AG04449 (cell line): ENCODE measurements at places on chromosomes 6 and 20.

DNA sequence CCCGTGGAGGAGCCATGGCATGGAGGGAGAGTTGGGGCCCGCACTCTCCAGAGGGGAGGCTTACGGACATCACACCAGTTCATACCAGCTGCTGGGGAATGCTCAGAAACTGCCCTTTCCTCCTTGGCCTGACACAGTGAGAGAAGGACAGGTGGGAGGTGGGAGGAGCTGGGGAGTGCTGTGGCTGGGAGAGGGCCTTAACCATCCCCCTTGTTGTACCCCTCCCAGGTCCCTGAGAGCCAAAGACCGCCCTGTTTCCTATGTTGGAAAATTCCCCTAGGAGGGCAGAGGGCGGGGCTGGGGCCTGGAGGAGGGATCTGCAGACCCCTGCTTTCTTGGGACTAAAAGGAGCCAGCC is 24.1 kb downstream of the FOXP4 start:
- DNase-seq: no peak

GRCh38 chr20:9070304-9070703 is 1.4 kb downstream of the PLCB4 start:
- DNase-seq: no peak

GRCh38 chr6:161195386-161195785 is 78.5 kb downstream of the AGPAT4 start:
- no peak for DNase-seq

DNA sequence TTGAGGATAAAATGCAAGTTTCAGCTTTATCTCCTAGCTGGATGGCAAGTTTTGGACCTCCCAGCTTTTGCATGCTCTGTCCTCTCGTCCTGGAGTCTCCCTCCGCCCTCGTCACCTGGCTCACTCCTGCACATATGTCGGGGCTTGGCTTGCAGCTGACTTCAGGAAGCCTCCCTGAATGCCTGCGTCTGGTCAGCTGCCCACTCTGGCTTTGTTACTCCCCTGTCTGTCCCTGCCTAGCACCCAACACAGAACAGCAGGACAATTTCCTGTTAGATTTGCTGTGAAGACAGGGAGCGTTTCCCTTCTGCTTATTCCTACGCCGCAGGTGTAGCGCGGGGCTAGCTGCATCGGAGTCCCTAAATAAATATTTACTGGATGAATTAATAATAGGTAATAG is 5.4 kb downstream of the JPH2 start:
- DNase-seq: no peak

- no peak for DNase-seq
Measured at GRCh38 chr20:32585011-32585585, at the start of gene NOL4L. Gene NOL4L, minus strand, starts transcription at chr20:32585333. Its CDS starts 443 bp downstream, at chr20:32584890.

DNA sequence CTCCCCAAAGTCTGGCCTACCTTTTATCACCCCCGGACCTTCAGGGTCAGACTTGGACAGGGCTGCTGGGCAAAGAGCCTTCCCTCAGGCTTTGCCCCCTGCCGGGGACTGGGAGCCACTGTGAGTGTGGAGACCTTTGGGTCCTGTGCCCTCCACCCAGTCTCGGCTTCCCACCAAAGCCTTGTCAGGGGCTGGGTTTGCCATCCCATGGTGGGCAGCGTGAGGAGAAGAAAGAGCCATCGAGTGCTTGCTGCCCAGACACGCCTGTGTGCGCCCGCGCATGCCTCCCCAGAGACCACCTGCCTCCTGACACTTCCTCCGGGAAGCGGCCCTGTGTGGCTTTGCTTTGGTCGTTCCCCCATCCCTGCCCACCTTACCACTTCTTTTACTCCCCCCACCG is 10.3 kb downstream of the VEGFA start:
- no peak for DNase-seq

DNA sequence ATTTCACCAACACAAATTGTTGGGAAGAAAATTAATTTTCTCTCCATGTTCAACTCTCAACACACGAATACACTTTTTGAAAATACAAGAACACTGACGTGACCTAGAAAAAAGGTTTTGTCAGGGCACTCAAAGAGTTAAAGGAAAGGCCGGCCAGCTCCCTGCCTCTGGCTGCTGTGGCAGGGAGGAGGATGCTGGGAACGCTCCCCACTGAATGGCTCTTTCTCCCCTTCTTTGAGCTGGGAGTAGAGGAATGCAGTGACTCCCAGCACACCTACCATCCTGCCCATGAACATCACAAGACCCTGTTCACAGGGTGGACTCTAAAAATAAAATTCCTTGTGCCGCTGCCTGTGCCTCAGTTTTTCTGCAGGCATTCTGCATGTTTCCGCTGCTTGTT is 47.0 kb downstream of the MAP3K5 start:
- no peak for DNase-seq

DNA sequence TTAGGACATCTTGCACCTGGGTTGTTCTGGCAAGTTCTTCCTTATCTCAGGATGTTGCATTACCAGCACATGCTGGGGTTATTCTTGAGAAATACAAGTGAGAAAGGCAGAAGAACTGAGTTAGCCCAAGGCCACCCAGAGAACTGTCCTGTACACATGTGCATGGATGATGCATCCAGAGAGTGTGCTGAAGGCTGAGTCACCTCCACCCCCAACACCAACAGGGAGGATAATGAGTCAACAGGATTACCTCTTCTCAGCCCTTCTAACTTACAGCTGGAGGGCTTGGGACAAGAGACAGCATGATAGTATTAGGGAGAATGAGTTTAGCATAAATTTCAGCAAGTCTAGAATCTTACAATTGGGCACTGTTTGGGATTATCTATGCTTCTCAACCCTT is 8.5 kb downstream of the SCGN start:
- DNase-seq: no peak

DNA sequence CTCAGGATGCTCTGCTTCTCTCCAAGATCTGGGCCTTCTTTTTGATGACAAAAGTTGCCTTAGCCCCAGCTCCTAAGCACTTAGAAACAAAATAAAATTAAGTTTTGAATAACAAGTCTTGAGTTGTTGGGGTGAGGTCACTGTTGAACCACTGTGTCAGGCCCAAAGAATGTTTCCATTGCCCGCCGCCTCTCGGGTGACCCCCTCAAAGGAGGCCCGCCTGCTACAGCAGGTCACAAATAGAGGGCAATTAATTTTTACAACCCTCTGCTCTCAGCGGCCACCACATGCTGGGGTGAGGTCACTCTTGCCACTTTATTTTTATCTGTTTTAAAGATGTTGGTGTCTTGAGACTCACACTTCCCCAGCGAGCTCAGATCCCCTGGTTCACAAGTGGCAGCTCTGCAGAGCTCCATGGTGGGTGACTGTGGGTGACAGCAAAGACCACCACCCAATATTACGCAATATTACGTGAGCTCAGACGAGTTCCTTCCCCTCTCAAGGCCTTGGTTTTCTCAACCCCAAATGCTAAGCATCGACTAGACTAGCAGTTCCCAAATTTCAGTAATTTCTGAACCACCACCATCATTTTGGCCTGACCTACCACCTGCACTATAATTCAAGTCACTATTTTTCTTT is 247.7 kb upstream of the PMEPA1 start:
- DNase-seq: peak; percentile 2
